Epithelial cell of esophagus (primary cell): ENCODE measurements at places on chromosomes 11 and 22.
A peak's percentile ranks its signal among the peaks of the same experiment; 100 is the strongest.

DNA sequence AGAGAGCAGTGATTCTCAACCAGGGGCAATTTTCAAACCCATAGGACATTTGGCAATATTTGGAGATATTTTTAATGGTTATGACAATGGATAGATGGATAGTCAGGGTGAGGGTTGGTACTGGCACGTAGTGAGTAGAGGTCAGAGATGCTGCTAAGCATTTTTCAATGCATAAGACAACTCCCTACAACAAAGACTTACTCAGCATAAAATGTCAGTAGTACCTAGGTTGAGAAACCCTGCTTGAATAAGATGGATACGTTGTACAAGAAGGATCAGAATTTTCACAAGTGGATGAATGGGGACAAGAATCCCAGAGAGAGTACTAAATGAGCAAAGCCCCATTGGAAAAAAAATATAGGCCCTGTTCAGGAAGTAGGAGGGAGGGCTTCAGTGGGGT, 11.9 kb upstream of the LIN7C start:
- no peak for DNase-seq

GRCh38 chr11:115623021-115623451, 118.8 kb upstream of the CADM1 start:
- peak; percentile 27 for DNase-seq

GRCh38 chr11:69337211-69337721, 43.3 kb downstream of the MYEOV start:
- peak; percentile 35 for DNase-seq

GRCh38 chr11:92222701-92223100, 1.9 kb upstream of the FAT3 start:
- no peak for DNase-seq

- DNase-seq, result no peak
Observed at GRCh38 chr11:80929031-80929805, 1488.4 kb upstream of the TENM4 start.

DNA sequence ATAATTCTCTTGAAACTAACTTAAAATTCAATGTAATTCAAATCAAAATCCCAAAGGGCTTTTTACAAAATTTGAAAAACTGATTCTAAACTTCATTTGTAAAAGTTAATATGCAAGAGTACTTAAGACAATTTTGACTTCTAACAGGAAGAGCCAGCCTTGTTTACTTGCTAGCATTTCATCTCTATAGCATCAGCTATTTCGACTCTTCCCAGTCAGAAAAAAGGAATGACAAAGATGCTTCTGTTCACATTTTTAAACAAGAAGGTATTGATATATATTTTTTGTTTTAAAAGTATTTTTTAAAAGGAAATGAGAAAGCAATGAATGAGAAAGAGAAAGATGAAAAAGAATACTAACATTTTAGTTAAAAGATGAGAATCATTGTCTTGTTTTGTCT, 16.4 kb downstream of the SLN start:
- DNase-seq, result no peak

DNA sequence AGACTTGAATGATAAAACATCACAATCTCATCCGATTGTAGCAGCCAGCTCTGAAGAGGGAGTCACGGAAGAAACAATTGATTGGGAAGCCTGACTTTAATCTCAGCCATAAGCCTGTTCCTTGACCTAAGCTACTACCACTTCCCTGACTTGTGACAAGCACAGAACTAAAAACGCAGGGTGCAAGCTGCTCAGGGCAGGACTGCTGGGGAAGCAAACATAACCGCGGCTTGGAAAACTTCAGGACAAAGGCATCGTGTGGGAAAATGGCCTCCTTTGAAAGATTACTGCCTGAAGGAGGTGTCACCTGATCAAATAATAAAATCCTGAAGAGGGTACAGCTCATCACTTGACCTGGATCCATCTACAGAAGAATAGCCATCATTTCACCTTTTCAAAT, 595.3 kb upstream of the CADM1 start:
- DNase-seq, result no peak

DNA sequence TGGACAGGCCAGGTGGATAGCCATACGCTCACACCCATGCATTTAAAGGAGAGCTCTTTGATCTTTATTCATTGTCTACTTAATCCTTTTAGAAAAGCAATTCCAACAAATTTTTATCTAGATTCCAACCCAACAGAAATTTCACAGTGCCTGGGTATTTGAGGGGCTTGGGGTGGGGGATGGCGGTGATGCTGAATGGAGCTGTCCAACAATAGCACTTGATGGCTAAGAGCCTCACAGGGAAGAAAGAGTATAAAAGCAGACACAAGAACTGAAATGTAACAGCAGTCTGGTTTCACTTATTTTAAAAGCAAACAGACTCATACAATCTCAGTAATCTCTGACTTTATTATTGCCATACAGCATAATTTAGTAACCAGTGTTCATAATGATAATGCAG, 101.8 kb upstream of the SORL1-AS1 start:
- no peak for DNase-seq

DNA sequence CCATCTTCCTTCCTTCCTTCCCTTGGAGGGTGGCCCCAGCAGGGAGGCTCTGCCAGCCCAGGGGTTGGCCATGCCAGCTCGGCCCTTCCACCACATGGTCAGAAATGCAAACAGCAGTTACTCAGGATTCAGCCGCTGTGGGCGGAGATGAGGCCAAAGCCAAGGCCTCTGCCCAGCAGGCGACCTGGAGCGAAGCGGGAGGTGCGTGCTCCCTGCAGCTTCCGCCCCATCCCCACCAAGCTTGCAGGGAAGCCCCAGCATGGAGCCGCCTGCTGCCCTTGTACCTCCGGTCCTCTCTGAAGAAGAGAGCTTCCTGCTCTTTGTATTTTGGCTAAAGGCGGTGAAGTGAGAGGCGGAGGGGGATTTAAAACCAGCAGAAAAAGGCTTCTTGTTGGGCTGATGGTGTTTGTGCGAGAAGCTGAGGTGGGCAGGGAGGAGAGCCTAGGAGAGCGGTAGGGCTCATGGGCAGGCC, 50.4 kb downstream of the ANO1 start:
- peak; percentile 22 for DNase-seq

- no peak for DNase-seq
Observed at GRCh38 chr22:21946262-21946925, 6.3 kb downstream of the PPM1F start.

GRCh38 chr11:29173660-29174062, 843.2 kb downstream of the KCNA4 start:
- DNase-seq, result peak; percentile 59

GRCh38 chr11:121018746-121019145, 5.2 kb upstream of the TBCEL start:
- no peak for DNase-seq

GRCh38 chr11:74849525-74850391, 99.1 kb downstream of the XRRA1 start:
- DNase-seq, result peak; percentile 49

DNA sequence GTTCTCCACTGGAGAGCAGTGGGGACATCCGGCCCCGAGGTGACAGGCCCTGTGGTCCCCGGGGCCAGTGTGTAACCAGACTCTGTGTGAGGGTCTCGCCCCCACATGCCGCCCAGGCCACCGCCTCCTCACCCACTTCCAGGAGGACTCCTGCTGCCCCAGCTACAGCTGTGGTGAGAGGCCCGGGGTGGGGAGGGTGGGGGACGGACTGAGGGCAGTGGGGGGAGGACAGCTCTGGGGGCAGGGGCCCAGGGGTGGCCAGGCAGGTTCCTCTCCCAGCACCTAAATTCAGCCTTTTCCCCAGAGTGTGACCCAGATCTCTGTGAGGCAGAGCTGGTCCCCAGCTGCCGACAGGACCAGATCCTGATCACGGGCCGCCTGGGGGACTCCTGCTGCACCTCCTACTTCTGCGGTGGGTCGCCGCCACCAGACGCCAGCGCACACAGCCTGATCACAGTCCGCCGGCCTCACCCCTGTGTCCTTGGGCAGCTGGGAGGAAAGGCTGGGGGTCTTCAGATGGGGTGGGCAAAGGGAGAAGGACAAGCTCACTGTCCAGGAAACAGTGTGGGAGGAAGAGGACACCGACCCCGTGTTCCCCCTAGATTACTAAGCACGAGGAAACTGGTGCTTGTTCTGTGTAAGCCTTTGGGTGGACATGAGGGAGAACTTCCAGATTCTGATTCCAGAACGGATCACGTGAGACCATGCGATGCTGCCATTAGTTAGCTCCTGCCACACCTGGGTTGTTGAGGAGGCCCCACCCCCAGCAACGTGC, 84.4 kb upstream of the MYOD1 start:
- DNase-seq, result no peak

DNA sequence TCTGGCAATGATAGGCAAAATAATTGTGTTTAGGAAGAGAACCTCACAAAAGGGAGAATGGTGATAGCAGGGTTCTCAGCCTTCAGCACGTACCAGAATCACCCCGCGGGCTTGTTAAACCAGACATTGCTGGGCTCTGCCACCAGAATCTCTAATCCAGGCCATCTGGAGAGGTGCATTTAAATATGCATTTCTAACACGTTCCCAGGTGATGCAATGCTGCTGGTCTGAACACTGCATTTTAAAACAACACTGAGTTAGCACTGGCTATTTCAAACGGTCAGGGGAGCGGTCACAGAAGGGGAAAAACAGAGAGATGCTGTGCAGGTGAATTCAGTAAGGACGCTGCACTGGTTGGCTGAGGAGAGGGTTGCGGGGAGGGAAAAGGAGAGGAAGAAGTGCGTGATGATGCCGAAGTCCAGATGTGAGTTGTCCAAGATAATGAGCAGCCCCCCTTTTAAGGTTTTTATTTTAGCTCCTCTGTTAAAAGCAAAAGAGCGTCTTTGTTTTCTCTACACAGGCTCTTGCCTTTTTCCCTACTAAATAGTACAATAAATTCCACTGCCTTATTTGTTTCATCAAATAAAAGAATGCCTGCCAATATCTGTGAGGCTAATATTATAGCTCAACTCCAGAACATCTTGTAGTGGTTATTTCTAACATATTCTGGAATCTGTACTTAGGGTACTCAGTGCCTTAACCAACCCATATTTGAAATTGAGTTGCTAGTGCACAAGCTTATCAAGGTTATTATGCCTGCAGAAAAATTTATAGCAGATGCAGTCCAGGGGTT, 109.6 kb upstream of the POU2AF2 start:
- no peak for DNase-seq

DNA sequence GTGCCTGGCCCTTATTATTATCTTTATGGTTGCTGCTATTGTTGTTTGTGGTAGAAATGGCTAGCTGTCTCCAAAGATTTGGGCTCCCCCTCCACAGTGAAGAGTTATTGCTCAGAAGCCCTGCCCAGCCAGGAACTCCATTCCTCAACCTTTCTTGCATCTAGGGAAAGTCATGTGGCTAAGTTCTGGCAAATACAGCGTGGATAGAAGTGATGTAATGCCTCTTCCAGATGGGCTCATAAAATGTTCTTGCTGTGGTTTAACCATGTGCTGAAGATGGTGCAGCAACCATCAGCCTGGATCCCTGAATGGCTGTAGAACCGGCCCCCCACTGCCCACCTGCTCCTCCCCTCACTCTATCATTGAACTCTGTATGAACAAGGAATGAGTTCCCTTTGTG, 203.5 kb upstream of the E2F8 start:
- DNase-seq, result no peak

DNA sequence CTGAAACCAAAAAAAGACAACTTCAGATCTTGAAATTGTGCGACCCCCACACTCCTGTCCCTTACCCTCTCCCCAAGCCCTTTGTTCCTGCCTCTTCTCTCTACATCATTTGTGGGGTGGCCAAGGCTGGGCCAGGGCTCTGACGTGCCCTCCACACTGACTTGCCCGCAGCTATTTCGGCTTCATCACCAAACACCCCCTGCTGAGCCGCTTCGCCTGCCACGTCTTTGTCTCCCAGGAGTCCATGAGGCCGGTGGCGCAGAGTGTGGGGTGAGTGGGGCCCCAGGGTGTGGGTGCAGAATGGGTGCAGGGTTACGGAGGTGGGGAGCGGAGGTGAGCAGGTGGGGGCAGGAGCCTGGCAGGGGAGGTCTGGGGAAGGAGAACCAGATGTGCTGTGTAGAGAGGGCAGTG, 9.5 kb downstream of the MAPK8IP2 start:
- no peak for DNase-seq
